Stimulated activated CD4-positive, alpha-beta T cell treated with anti-CD3 and anti-CD28 coated beads, Interleukin-15, amount 100 ng/mL, for 1 hour (primary cell): ENCODE measurements at places on chromosomes 5 and 9.
A peak's percentile ranks its signal among the peaks of the same experiment; 100 is the strongest.

DNA sequence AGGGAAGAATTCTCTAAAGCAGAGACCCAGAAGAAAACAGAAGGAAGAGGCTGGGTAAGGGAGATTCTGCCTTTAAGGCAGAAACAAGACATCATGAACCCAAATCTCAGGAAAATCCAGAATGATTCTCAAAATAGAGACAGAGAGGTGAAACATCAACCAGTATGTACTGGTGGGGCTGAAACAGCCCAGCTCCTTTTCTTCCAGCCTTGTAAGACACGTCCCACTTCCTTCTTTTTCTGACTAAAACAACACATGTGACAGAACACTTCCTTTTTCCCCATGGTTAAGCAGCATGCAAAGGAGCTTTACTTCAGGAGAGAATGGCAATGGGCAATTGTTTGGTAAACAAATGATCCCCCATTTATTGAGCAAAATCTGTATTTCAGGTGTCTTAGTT lies 230.8 kb upstream of the NR4A3 start:
- no peak for DNase-seq

GRCh38 chr5:82851471-82851870 lies 225.7 kb downstream of the TMEM167A start:
- DNase-seq, result no peak

- DNase-seq, result no peak
These were observed 14.8 kb downstream of the NDST1 start for GRCh38 chr5:150522504-150523414.

- DNase-seq, result no peak
These were observed 70.5 kb upstream of the PTCH1 start for GRCh38 chr9:95587021-95587964.

DNA sequence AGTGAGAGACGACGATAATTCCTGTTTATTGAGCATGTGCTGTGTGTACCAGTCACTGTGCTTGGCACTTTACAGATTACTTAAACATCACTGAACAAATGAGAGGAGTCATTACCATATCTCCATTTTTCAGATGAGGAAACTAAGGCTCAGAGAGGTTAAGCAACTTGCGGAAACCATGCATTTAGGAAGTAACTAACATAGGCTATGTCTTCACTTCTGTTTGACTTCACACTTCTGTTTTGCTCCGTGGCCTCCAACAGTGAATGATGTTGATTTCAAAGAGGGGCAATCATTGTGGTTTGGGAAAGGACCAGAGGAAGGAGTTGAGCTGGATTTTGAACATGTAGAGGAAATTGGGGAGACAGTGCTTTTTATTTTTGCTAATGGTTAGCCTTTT lies 16.7 kb downstream of the GCNT1 start:
- no peak for DNase-seq

DNA sequence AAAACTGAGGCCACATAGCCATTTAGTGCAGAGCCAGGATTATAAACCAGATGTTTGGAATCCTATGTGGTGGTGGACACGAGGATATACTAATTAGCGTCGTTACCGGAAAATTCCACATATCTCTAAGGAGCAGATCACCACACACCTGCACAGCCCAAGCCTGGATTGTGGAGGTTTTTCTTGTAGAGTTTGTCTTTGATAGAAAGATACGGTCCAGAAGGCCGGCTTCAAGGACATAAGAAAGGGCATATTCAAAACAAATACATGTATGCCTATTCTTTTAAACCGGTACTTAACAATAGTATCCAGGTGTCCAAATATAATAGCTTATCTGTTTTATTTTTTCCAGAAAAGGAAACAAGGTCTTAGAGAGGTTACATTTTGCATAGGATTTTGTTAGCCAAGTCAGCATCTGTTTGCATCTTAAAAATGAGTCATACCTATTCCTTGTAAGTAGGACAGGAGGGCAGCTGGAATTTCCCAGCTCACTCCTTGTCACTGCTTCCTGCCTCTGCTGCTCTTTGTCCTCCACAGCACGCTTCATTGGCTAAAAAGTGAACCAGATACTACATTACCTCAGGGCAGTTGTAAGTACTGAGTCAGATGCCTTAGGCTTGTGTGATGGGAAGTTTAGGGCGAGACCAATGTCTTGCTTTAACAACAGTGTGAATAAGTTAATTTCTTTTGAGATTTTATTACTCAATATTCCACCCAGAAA lies 3.6 kb downstream of the TMC1 start:
- peak; percentile 1 for DNase-seq

DNA sequence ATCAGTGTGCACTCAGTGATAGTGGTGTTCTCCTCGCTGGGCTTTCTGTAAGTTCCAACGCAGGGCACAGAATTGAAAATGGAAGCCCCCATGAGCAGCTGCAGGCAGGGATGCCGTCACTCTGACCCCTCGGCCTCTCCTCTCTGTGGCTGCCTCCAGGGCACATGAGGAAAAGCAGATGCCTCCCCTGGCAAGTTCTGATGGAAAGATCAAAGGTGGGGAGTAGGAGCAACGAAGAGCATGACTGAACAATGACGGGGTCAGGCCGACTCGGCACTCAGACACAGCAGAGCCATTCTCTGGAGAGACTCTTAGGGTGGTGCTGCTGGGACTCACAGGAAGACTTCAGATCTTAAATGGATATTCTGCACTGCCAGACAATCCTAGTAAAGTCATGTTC lies 65.6 kb upstream of the CKMT2 start:
- DNase-seq, result no peak

GRCh38 chr9:14393418-14393817 lies 79.5 kb upstream of the NFIB start:
- DNase-seq, result no peak

- DNase-seq, result no peak
These were observed 12.9 kb downstream of the OTULINL start for GRCh38 chr5:14594378-14595074.

- no peak for DNase-seq
These were observed 161.6 kb upstream of the CD180 start for GRCh38 chr5:67358186-67358585.

- DNase-seq, result no peak
These were observed 271.3 kb upstream of the DMAC1 start for GRCh38 chr9:8070779-8071444.

GRCh38 chr9:109843641-109844040 lies 63.6 kb downstream of the PALM2AKAP2 start:
- no peak for DNase-seq

DNA sequence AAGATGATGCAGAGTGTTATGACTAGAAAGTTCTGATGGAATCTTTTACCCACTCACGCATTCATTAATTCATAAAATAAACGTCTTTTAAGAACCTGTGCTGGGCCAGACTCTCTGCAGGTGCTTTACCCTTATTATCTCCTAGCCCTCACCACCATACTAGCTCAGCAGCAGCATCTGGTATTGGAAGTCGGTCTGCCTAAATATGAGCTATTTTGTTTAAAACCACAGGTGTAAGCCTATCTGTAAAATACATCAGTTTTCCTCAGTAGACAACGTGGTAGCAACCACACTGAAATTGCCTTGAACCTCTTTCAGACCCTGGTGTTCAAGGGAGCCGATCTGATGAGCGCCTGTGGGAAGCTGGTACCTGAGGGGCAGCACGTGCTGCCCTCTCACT lies 69.4 kb downstream of the PPIC start:
- no peak for DNase-seq

DNA sequence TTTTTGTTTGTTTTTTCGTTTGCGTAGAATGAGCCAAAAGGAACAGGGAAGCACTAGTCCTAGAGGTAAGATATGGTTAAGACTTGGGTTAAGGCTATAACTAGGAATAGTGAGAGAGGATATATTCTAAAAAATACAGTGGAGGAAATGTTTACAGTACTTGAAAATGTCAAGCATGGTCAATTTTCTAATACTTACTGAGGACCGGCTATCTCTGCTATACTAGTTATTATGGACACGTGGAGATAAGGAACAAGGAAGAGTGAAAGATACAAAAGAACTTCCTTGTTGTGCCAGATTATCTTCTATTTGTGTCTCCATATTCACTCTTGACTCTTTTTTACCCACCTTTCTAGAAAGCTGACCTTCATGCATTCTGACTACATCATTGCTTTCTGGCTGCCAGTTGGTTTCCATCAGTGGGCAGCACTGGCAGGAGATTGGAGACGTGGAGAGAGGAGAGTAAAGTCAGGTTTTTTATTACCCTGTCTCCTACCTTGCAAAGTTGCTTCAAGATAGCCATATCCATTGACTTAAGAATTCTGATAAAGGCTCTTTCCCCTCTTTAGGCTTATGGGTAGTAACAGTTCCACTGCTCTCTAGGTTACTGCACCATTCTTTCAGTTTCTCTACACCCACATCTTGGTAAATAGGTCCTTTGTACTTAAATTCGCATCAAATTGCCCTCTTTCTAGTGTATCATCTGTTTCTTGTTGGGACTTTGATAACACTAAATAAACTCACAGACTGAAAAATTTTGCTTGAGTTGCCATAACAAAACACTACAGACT lies 9.0 kb upstream of the RFX3 start:
- DNase-seq, result no peak

DNA sequence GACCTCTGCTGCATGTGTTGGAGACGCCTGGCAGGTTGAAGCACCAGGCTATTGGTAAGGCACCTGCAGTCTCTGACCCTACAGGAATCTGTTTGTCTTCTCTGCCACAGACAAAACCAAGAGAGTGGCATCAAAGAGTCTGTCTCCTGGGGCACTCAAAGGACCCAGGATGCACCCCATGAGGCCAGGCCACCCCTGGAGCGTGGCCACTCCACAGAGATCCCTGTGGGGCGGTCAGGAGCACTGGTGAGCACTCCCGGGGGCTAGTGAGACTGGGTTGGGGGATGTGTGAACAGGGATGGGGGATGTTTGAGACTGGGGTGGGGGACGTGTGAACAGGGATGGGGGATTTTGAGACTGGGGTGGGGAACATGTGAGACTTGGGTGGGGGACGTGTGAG lies 240.3 kb downstream of the CACNA1B start:
- DNase-seq, result no peak

- no peak for DNase-seq
These were observed 353.5 kb downstream of the NDUFS4 start for GRCh38 chr5:53913941-53914340.

DNA sequence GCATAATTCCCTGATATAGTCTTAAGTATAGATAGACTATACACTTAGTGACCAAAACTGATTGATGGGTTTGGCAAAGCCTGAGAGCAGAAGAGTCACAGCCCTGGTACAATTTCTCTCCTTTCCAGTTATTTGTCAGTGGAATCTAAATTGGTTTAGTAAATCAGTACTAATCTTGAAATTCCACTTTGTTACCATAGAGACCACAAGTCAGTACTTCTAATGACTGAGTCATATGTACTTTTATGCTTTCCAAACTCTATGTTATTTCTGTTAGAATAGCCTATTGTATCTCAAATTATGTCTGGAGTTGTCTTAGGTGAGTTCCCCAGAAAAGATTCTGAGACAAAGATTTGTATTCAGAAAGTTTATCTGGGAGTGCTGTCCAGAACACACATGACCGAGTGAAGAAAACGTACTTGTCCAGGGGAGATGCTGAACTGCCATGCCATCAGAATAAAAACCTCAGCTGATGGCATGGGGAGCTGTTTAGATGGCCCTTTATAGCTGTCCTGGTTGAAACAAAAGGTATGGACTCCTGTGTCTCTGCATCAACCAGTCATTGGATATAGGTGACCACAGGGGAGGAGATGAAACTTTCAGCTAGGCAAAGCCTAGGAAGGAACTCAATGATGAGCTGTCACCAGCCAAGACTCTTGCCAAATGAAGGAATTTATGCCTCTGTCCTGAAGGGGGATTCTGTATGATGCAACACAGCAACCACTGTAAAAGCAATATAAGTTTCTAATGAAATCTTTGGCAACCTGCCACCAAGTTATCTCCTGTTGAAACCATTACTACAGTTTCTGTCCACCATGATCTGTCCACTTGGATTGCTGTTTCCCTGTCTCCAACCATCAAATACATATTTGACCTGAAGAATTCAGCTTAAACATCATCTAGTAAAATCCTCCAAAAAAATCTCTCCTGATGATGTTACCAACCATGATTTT lies 18.0 kb upstream of the SMC2 start:
- no peak for DNase-seq

DNA sequence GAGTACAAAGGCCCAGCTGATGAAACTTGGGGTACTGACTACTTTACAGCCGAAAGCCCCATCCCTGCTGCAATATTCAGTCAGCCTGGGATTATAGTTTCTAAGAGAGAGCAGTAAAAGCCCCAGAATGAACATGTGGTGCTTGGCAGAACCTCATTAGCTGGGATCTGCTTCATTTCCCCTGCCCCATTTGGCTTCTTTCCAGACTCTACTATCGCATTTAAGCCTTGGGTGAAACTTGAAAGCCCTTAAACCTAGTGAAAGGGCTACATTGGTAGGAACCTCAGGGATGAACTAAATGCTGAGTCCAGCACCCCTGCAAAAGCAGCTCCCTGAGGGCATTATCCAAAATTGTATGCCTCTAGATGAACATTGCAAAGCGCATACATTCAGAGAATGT lies 631.1 kb downstream of the ACTL7B start:
- no peak for DNase-seq

DNA sequence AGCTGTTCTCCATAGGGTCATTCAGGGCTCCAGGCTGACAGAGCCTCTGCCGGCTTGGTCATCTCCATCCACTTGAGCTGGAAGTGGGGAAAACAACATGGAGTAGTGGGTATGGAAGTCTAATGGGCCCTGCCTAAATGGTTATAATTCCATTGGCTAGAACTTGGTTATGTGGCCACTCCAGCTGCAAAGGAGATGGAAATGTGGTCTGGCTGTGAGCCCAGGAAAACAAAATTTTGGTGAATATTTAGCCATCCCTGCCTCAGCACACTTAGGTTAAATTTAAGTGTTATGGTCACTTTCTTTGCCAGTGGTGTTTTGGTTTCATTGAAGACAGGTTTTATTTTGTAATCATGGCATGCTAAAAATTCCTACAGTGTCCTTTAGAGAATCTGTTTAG lies 112.3 kb downstream of the SMARCA2 start:
- DNase-seq, result no peak

DNA sequence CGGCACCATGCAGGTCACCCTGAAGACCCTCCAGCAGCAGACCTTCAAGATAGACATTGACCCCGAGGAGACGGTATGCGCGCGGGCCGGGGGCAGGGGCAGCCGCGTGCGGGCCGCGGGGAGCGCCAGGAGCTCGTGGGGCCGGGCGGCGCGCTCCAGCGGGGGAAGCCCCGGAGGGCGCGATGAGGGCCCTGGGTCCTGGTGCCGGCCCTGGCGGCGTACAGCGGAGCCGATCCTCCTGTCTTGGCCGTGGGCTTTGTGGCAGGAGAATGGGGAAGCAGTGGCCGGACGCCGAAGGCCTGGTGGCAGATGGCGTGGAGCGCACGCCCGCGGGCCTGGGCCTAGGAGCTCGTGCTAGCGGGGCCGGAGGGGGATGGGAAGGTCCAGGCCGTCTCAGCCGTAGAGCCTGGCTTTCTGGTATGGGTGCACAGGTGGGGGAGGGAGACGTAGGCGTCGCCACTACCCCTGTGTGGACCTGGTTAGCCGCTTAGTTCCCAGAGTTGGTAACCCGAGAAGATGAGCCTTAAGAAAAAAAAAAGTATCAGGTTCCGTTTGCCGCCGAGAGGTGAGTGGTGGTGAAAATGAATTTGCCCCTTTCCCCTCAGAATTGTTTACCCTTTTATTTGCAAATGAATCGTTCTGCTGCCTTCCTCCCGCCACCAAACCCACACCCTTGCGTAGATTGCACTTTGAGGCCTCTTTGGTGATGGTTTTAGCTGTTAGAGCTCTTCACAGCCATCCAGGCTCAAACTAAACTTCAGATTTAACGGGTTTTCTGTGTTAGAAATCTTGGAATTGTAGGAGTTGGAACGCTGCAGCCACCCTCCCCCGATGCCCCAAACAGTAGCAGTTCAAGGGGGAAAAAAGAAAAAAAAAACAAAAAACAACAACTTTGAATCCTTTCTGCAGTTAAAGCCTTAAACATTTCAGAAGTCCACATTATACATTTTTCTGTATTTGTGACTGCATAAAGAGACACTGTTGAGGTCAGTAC lies 841 bp downstream of the RAD23B start:
- peak; percentile 34 for DNase-seq

GRCh38 chr9:4144869-4145268 lies 155.0 kb downstream of the GLIS3 start:
- DNase-seq, result no peak
